ENCODE measurements at places on chromosomes 2 and 18.

DNA sequence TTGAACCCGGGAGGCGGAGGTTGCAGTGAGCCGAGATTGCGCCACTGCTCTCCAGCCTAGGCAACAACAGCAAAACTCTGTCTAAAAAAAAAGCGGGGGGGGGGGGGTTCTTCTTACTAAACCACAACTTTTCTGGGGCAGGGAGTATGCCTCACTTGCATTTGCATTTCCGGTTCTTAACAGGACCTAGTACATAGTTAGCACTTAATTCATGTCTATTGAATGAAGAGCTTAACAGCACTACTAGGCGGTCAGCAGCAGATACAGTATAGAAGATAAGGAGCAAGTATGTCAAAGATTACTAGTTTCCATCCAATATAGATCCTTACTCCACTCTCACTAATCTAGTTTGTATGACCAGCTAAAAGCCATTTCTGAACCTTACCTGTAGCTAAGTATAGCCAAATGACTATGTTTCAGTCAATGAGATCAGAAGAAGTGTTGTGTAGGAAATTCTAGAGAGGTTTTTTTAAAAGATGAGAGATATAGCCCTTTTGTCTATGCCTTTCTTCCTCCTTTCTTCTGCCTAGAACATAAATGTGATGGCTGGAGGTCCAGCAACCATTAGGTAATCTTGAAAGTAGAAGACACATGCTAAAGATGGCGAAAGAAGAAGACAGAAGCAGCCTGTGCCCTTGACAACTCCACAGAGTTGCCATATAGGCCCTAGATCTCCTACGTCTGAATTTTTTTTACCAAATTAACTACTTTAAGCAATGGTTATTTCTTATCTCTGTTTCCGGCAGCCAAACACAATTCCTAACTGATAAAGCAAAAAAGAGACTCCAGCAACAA lies 11.3 kb downstream of the HYCC2 start:
- DNase-seq = no peak

DNA sequence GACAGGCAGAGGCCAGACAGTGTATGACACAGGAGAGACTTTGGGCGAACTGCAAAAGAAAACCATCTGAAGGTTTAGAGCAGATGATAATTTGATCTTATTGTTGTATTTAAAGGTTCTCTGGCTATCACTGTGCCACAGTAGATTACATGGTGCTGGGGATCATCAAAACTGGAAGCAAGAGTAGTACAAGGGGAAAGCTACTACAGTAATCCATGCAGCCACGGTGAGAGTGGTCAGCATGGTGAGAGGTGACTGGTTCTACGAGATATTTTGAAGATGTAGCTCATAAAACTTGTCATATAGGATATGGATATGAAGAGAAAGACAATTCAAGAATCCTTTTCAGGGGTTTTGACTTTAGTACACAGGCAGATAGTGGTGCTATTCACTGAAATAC lies 194.8 kb upstream of the GULP1 start:
- no peak for DNase-seq

DNA sequence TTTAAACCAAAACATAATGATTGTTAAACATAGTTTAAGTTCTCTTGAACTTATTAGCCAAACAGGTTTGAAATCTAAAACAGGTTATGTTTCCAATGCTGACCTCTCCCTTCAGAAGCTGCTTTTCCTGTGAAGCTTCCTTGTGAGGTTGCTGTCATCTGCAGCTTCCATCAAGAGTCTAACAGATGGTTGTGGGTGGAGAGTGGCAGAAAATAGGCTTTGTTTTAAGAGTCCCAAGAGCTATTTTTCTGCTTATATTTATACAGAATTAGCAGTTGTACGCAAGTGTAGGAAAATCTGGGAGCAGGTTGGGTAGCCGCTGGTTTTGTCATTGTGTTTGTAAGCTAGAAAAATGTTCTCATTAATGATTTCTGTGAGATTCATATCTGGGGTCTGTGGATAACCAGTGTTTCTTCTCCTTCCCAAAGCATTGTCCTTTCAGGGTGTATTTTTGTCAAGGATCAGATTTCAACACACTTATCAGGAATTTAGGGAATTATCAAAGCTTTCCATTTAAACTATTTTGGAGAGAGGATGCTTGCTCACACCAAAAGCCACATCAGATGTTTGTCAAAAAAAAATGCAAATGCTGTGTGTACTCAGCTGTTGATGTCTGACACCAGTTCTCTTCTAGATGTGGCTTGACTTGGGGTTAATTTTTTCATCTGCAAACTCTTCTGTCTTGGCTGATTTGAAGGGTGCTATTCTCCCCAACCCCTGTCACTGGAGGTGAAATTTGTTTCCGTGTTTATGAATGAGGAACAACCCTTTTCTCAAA lies 78.1 kb upstream of the KIF5C start:
- no peak for DNase-seq

DNA sequence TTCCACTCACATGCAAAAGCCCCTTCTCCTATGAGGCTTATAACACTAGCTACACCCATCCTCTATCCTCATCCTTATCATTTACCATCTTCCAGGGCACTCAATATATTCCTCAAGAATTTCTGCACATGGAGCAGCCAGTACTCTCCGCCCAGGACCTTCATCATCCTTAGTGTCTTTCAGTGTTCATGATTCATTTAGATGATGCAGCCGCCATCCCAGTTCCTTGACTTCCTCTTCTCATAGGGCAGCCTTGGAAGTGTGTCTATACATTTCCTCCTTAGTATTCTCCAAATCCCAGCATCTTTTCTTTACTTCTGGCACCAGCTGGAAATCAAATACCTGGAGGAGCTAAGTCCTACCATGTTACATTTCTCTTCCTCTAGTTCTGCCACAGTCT lies 3.0 kb upstream of the ITSN2 start:
- no peak for DNase-seq

- DNase-seq = no peak
Measured at GRCh38 chr2:11746807-11747459, 501 bp downstream of the LPIN1 start.

DNA sequence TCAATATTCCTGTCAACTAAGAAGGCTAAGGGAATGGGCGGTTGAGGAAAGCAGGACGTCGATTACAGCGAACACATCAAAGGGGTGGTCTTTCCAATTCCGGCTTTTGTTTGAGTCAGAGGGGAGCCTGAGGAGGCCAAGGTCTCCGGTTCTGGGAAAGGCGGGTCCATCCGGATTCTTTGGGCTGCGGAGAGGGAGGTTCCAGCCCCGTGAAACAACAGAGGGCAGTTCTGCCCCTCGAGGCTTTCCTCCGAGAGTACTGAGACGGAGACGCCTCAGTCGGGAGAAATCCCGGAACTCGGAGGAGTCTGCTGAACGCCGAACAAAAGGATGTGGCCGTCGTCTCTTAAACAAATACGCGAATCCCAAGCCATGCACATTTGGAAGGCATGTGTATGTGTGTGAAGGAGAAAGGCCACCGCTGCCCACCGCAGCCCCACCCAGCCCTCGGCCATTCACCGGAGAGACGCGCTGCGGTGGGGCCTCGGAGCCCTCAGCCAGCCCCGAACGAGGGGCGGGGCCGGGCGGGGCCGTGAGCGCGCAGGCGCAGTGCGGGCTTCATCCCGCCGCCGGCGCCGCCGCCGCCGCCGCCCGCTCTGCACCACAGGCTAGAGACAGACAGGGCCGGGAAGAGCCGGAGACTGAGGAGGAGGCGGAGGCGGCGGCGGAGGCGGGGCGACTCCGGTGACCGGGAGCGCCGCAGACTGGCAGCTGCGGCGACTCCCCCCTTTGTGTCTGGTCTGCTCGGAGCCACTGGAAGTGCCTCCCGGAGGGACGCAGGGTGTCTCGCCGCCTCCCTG lies at the start of gene BMPR2:
TSS of gene BMPR2 (plus strand) at position 719 of the 800 bp plus-strand sequence. CDS start 1,148 bp downstream, outside the sequence.
- DNase-seq = peak; percentile 91

DNA sequence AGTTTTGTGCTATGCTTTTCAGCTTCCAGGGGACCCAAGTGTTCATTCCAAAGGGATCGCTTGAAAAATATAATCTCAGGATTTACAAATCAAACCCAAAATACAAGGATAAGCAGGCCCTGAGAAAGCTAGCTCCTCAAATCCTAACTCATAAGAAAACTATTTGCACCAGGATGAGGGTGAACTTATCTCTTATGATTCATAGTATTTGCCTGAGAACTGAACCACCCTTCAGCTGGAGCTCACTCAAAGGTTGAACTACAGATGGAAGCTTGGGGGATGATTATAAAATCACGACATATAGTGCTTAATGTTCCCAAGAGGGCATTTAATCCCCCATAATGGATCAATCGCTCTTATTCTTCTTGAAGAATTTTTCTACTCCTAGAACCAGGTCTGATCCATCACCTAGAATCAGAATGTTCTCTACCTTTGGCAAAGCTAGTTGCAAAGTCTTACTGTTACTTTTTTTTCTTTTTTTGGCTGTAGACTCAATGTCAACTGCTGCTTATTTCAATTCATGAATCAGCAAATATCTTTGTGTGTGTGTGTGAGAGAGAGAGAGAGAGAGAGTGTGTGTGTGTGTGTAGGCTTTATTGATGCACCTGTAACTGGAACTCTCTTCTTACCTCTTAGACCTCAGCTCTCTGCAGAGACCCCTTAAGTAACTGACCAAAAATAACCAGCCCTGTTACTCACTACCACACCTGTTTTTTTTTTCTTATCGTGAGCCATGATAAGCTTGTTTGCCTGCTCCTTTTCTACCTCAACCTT lies 44.8 kb downstream of the ARL4C start:
- peak; percentile 89 for DNase-seq

DNA sequence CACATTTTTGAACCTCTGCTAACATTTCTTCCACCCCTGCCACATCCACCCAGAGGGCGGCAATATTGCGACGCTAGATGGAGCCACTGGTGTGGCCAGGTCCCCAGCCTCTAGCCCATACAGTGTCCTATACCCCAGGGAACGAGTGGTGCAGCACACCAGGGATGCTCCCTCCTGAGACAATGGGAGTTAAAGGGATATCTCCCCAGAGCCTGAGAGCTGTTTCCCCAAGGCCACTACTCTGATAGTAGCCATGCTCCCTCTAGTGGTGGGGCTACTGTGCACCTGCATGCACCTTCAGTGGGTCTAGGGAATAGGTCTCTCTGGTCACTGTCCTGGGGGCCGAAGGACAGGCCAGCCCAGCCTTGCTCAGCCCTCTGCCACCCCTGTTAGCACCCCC lies 336.4 kb upstream of the FSHR start:
- DNase-seq = peak; percentile 1

GRCh38 chr18:9711361-9712129 lies 3.4 kb downstream of the RAB31 start:
- no peak for DNase-seq

- no peak for DNase-seq
Measured at GRCh38 chr2:240817496-240818292, 2.3 kb downstream of the KIF1A start.

DNA sequence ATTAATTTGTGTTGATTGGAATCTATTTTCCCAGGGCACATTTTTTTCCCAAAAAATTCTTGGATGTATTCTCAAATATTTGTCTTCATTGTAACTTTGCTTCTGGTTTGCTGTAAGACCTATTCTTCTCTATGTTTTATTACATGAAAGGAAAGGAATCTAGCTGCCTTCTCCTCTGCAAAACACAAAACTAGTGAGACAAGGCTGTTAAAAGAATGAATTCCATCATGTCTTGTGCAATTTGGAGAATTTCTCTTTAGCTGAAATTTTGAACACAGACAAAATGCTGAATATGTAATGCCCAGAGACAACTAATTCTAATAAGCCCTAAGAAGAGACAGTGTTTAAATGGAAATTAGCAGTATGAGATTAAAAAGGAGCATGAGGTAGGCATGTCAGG lies 275.9 kb downstream of the CDH20 start:
- peak; percentile 28 for DNase-seq

GRCh38 chr2:47810850-47811249 lies 27.9 kb downstream of the MSH6 start:
- DNase-seq = no peak

- DNase-seq = no peak
Measured at GRCh38 chr18:35378574-35378896, 1.4 kb upstream of the ZNF396 start.

DNA sequence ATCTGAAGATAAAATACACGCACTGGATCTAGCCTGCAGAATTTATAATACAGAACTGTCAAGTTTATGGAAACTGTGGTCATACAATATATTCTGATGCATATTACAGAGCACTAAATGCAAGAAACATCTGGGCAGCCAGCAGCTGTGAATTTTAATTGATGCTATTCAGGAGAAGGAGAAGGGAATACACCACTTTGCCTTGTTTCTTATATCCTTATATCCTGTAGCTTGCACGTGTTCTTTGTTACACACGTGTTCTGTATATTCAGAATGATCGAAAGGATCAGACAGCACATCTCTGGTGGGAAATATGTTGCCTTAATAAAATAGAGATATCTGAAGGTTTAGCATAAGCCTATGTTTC lies 335.8 kb downstream of the AGPS start:
- DNase-seq = no peak

DNA sequence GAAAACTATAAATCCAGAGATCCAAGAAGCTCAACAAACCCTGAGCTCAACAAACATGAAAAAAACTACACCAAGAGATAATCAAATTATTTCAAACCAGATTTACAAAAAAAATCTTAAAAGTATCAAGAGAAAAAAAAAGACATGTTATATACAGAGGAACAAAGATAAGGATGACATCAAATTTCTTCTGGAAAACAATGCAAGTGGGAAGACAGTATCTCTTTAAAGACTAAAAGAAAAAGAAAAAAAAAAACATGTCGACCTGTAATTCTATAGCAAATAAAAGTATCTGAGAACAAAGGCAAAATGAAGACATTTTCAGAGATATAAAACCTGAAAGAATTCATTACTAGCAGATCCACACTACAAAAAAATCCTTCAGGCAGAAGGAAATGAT lies 21.3 kb downstream of the TMEM131 start:
- DNase-seq = no peak

DNA sequence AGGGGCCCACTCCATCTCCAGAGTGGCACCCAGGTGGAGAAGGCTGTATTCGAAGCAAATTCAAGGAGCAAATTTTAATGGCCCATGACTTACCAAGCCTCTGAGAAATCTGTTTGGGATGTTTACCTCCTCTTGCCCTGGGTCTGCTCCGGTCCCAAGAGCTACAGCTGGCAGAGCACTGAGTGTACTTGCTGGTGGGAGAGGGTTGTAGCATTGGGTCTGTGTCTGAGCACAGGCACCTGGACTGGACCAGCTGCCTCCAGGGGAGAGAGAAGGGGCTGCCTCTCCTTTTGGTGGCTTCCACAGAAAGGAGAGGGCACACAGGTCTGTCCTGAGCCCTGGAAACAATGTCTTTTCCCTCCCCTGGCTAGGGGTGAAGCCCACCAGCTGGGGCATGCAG lies 9.8 kb downstream of the EN1 start:
- no peak for DNase-seq

- DNase-seq = no peak
Measured at GRCh38 chr2:52844701-52845423, 922.7 kb upstream of the CHAC2 start.

- DNase-seq = no peak
Measured at GRCh38 chr2:175218551-175218950, 37.0 kb upstream of the ATP5MC3 start.
